ENCODE measurements at places on chromosomes 2 and 18.

- DNase-seq: no peak
Observed at GRCh38 chr2:70536517-70537055, 17.0 kb downstream of the TGFA start.

- DNase-seq: no peak
Observed at GRCh38 chr2:217837530-217837929, 165.3 kb downstream of the TNS1 start.

- no peak for DNase-seq
Observed at GRCh38 chr2:135532581-135532980, 1.3 kb downstream of the R3HDM1 start.

- DNase-seq: no peak
Observed at GRCh38 chr18:79064228-79064627, 5.0 kb upstream of the ATP9B start.

GRCh38 chr2:56084111-56084901, 99.5 kb upstream of the CCDC85A start:
- no peak for DNase-seq

- DNase-seq: no peak
Observed at GRCh38 chr2:60053791-60054190, 499.7 kb downstream of the BCL11A start.

DNA sequence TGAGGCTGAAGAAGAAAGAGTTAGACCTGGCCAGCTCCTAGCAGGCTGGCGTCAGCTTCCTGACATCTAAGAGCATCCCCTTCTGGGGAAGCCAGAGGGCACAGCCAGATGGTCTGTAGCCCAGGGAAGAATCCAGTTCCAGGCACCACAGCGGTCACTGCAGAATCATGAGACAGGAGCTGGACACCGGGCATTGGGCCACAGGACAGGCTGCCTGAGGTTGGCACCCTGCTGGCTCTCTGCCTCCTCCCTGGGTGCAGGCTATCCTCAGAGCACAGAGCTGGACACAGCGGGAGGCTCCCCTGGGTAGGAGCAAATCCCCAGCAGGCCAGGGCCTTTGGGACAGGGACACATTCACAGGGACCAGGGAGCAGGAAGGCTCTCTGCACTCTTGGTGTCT, 19.8 kb upstream of the ATOH8 start:
- DNase-seq: no peak

DNA sequence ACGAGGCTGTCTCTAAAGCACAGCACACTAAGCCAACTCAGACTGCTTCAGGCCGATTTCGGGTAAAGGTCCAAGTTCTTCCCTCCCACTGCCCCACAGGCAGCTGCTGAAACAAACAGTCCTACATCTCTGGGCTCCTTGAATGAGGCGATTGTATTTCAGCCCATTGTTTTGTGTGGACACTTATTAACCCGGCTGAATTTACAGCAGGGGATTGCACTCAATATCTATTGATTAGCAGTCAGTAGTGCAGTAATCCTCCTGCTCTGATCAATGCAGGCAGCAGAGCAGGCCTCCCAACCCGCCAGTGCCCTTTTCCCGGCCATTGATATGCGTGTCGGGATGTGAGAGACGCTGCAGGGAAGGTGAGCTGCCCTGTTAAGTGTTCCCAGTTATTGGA, 330.1 kb downstream of the CMPK2 start:
- DNase-seq: no peak

GRCh38 chr2:202545523-202545922, 89.2 kb upstream of the FAM117B start:
- no peak for DNase-seq

DNA sequence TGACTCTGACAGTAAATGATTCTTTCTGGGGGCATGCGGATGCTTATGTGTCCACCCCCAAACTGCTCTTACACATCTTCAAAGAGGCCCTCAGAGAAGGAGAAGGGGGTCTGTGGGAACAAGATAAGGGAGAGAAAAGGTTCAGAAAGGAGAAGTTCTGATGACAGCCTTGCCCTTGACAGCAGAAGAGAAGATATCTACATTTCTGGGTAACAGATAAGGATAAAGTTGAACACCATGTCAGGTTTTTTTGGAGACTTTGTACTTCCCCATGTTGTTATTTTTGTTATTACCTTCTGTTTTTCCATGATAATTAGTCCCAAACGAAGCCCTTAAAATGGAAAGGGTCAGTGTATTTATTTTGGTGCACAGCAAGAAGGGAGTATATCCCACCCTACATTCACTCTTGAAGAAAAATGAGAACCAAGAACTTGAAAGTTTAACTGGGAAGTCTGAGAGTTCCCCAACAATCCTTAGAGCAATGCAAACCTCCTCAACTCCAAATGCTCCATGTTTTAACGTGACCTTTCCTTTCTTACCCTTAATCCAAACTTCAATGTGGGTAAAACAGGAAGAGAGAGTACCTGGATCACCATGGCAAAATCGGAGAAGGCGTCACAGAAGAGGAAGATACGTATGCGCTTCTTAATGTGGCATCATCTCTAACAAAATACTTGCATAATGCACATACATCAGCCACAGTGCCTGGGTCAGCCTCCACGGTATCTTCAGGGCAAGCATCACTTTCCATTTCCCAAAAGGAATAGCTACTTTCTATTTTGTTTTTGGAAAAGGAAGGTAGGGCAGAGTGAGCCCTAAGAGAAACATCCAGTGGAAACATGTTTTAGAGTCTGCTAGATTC, 264.6 kb upstream of the STON1 start:
- no peak for DNase-seq

DNA sequence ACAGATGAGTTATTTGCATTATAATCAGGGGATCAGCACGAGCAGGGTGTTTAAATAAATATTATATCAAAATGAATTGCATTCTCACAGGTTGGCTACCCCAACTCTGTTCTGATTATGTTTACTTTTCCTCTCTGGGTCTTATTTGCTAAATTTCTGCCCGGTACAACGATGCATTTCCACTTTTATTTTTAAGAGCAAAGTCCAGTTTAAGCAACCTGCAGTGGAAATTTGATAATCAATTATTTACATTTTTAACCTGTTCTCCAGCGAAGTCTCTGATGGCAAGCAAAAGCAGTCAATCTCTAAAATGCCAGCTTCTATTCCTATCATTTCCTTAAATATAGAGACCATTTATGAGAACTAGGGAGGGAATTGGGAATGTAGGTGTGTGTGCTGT, 966.6 kb upstream of the SOX11 start:
- DNase-seq: no peak

DNA sequence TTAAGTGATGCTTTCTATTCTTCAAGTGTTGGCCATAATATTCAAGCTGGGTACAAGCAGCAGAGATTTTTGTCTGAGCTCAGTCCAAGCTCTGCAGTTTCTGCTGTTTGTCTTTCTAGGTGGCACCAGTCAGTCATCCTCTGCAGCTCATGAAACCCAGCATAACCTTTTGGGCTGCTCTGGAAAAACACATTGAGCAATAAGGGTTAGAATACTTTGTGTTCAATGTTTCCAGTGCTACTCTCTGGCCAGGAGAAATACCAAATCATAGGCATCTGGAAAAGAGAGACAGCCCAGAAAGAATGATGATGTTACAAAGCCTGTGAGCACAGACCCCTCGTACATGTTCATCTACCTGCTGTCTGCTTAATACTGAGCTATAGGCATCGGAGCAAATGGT, 19.5 kb upstream of the WIPF1 start:
- no peak for DNase-seq

- DNase-seq: no peak
Observed at GRCh38 chr2:29186817-29187216, 71.6 kb downstream of the CLIP4 start.

DNA sequence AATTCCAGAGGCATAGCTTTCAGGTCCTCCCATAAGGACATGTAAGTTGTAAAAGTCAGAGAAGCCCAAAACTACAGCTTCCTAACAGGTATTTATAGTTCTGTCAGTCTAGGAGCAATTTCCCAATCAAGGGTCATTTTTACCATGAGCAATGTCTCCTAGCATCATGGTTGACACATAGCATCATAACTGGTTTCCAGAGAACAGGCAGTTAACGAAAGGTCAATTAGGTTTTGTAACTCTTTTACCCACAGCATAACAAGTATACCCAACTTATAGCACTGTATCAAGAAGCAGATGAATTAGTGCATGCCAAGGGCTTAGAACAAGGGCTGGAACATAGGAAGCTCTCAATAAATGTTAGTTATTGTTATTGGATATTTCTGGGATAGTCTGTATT, 110.1 kb downstream of the MREG start:
- no peak for DNase-seq

GRCh38 chr18:23337599-23338444, 115.3 kb upstream of the RIOK3 start:
- no peak for DNase-seq

GRCh38 chr2:164992818-164993217, 37.5 kb upstream of the SLC38A11 start:
- DNase-seq: no peak

DNA sequence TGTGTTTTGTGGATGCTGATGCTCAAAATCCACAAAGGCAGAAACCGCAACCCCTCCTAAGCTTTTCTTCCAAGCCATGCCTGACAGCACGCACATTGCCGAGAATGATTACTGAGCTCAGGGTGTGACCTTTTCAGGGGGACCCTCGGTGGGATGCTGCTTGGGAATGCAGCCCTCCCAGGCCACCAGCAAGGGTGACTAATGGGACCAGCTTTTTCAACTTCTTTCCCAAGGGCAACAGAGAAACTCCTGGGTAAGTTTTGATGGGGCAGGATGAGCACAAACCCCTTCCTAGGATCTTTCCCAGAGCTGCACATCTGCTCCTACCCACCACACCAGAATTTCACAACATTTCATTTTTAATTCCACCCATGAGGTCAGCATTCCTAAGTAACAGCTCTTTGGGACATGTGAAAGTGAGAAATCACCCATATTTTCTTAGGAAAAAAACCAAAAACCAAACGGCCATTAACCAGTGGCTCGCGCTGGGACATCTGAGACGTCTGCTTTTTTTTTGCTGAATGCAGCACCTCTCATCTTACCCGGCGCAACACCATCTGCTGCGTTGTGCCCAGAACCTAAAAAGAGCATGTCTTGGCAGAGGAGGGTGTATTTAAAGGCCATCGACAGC, 119.0 kb downstream of the ARL4C start:
- DNase-seq: no peak

DNA sequence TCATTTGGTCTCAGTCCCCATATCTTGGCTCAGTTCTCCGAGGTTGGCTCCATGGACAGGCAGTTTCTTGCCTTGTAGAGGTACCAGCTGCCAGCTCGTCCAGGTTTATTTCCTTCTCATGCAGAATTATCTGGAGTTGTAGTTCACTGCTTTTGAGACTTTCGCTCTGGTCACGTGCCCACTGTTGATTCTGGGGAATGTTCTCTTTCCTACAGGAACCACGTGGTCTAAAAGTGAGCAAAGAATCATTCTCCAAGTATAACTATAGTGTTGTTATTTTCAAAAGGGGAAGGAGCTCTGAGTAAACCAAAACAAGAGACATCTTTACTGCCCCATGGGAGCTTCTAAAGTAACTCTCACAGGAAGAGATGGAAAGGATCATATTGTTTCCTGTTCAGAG, 41.2 kb upstream of the RAB27B start:
- DNase-seq: no peak

DNA sequence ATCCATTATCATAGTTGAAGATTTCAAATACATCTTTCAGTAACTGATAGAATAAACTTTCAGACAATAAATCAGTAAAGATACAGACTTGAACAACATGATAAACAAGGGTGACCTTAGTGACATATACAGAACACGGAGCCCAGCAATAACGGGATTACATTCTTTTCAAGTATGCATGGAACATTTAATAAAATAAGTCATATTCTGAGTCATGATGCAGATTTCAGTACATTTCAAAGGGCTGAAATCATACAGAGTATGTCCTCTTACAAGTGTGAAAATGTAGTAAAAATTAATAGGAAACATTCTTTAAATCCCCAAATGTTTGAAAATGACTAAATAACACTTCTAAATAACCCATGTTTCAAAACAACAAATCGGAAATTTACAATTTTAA, 17.2 kb upstream of the KLHL29 start:
- no peak for DNase-seq

- DNase-seq: no peak
Observed at GRCh38 chr18:55477499-55477859, 110.5 kb downstream of the TCF4 start.

GRCh38 chr2:46332686-46333281, 35.6 kb downstream of the EPAS1 start:
- no peak for DNase-seq

DNA sequence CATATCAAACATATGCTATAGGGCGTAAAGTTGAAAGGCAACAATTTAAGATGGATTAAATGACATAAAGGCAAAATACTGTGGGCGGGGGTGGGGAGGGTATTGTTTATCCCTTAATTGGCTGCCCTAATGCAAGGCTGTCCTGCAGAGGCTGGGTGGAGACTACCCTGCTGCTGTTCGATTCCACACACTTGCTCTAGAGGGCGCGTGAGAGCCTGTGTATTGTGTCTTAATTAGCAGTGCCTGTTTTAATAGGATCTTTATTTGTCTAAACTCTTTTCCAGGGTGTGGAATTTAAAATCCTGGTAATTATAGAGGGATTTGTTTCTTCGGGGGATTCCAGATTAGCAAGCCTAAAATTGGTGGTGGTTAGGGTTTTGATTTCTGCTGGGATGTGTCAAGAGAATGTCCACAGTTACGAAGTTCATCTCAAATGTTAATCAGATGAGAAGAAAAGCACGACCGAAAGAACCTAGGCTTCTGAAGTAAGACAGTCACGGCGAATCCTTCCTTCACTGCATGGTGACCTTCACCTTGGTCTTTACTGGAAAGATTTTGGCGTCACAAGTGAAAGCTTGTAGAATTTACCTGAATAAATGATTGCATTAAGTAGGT, 103.5 kb upstream of the MAP3K20 start:
- DNase-seq: no peak

DNA sequence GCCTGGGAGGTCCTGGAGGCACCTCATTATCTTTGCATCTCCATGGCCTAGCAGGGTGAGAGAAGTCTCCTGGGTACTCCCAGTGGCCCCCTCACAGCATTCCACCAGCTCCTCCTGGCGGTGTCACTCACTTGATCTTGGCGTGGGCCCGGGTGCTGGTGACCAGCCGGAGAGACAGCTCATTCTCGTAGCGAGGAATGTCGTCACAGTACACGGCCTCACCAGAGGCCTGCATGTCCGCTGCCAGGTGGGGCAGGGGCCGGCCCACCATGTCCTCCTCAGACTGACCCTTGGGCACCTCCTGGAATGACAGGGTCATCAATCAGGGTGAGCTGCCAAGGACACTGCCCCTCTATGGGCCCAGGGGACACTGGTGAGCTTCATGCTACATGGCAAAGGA, 42.4 kb downstream of the XDH start:
- DNase-seq: no peak

- no peak for DNase-seq
Observed at GRCh38 chr2:149148194-149149006, 109.9 kb downstream of the LYPD6B start.

All from activated CD8-positive, alpha-beta memory T cell treated with anti-CD3 and anti-CD28 coated beads for 48 hours (primary cell).